ENCODE measurements at places on chromosomes 1 and 21.

DNA sequence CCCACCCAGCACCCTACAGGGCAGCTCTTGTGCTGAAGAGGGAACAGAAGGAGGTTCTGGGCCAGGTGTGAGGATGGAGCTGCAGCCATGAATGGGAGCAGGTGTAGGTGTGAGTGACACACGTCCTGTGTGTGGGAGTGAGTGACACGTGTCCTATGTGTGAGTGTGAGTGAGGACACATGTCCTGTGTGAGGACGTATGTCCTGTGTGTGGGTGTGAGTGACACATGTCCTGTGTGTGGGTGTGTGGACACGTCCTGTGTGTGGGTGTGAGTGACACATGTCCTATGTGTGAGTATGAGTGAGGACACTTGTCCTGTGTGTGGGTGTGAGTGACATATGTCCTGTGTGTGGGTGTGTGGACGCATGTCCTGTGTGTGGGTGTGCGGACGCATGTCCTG is 26.4 kb downstream of the MEGF6 start:
- no peak for DNase-seq

GRCh38 chr1:169108223-169108622 is 1.7 kb downstream of the ATP1B1 start:
- DNase-seq = no peak

GRCh38 chr1:112386731-112387346 is 9.2 kb upstream of the CTTNBP2NL start:
- DNase-seq = no peak

DNA sequence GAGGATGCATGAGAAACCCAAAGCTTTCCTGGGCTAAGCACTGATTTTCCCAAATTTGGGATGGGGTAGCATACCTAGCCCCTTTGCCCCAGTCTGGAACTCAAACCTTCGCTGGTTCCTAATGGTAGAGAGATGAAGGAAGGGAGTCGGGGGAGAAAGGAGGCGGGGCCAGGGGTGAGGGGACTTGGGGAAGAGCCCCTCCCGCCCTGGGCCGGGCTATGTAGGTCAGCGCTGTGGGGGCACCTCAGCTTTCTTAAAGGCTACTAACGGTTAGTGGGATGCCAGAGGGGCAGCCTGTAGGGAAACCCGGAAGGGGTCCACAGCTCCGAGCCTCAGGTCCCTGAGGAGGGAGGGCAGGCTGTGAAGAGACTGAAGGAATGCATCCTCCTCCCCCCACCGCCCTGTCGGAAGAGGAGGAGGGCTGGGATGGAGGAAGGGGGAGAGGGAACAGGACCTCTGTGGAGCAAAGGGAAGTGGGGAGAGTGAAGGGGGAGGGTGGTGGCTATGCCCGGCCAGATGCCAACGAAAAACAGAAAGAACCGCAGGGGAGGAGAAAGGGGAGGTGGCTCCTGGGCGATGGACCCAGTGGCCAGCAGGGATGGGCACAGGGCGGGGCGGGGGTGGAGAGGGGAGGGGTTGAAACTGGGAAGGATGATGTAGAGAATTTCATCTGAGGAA is 1.3 kb downstream of the CADM3 start:
- DNase-seq = no peak

DNA sequence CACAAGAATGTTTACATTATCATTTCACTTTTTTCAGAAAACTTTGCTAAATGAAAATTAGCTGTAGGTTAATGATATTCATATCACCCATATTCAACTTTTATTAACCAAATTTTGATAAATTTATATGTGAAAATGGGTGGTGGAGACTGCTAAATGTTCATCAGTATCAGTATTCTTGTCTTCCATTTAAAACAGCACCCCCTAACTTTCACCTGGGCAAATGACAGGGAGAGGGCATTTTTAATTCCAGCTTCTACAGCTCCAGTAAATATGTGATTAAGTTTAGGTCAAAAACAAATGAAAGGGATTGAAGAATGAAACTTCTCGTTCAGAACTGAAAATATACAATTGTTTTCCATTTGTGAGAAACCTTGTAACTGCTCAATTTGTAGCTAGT is 722.2 kb downstream of the KCNT2 start:
- DNase-seq = no peak

GRCh38 chr1:44220755-44221154 is 7.5 kb downstream of the DMAP1 start:
- no peak for DNase-seq

GRCh38 chr21:37603129-37603528 is 236.6 kb downstream of the DYRK1A start:
- DNase-seq = no peak

DNA sequence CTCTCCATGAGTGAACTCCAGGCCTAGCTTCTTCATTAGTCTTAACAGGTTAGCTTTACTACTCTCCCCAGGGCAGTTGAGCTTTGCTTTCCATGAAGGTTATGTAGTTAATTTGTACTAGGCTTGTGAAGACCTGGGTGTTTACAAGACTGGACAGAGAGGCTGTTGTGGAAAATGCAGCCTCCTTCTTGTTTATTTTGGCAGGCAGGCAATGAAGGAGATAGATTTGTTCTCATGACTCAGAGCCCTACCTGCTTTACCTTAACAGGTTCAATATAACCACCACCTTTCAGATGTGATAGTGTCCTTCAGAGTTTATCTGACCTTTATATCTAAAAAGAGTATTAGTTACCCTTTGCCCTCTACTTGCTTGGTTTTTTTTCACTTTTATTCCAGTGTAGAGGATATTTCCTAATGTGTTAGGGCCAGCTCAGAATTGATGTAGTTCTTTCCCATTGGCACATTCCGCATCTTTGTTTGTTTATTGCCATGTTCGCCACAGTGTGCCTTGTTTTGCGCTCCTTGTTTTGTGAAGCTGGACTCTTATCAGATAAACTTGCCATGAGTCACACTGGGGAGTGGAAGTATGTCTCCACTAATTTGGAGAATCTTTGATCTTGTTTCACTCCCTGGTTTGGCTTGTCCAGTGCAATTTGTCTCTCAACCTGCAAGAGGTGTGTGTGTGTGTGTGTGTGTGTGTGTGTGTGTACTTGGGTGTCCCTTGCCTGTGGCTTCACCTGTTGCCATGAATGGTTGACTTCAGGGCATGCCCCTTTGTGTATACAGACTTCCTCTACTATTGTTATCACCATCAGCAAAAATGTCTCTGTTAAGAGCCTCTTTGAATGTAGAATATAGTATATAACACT is 87.4 kb upstream of the MACF1 start:
- DNase-seq = no peak

- no peak for DNase-seq
Measured at GRCh38 chr21:15283789-15284188, 219.0 kb upstream of the NRIP1 start.

GRCh38 chr1:232462213-232462612 is 167.7 kb downstream of the SIPA1L2 start:
- DNase-seq = no peak

All from muscle of arm (tissue), 14 donors.